H4 (cell line): ENCODE measurements at places on chromosomes 5 and 9. TPM values are rescaled to one million over a fixed set of nuclear protein-coding genes. Genes with fewer than 3 reads are reported as not detected.
A peak's percentile ranks its signal among the peaks of the same experiment; 100 is the strongest.

Gene TAF11L10
- total RNA-seq, result not detected in 2 replicates

Gene PPIC
- 78.4 and 84.2 TPM in 2 replicates for total RNA-seq

Gene ANKRD18A
- total RNA-seq, result 0.47 and 0.62 TPM in 2 replicates

Gene MINAR2
- total RNA-seq, result 0.21 TPM in 1 of 2 replicates, not detected in the other

Gene MLANA
- total RNA-seq, result not detected in 2 replicates

Gene TLE4
- total RNA-seq, result 27.8 and 32.1 TPM in 2 replicates

Gene FOXD4
- 1.2 TPM in 1 of 2 replicates, not detected in the other for total RNA-seq

Gene CORO2A
- 2.1 and 3.0 TPM in 2 replicates for total RNA-seq

Gene CCIN
- 0.17 TPM in 1 of 2 replicates, not detected in the other for total RNA-seq

Gene SOX30
- not detected in 2 replicates for total RNA-seq

Gene HCN1
- total RNA-seq, result not detected in 2 replicates

Gene GKAP1
- total RNA-seq, result 2.7 and 4.9 TPM in 2 replicates

Gene PCDHB16
- 3.3 and 3.7 TPM in 2 replicates for total RNA-seq

Gene BARX1
- total RNA-seq, result not detected in 2 replicates

Gene CACFD1
- total RNA-seq, result 2.5 TPM in 2 replicates

Gene LIFR
- 25.1 and 31.2 TPM in 2 replicates for total RNA-seq

Gene CDH18
- total RNA-seq, result 3.2 and 9.8 TPM in 2 replicates

Gene ANKRA2
- 10.8 and 11.7 TPM in 2 replicates for total RNA-seq

Gene IL5
- total RNA-seq, result not detected in 2 replicates

Gene C6
- total RNA-seq, result not detected in 2 replicates

Gene VCAN
- 13.0 and 14.4 TPM in 2 replicates for total RNA-seq

- DNase-seq, result no peak
Observed at GRCh38 chr5:151107738-151108520, 27.1 kb upstream of the TNIP1 start.

- DNase-seq, result no peak
Observed at GRCh38 chr9:99085949-99086948, 18.7 kb upstream of the TGFBR1 start.

- DNase-seq, result no peak
Observed at GRCh38 chr9:34654323-34655051, 2.5 kb downstream of the IL11RA start.

GRCh38 chr9:96483733-96484390 lies 33.9 kb downstream of the HABP4 start:
- no peak for DNase-seq

GRCh38 chr5:154778534-154778933 lies 23.4 kb downstream of the LARP1 start:
- DNase-seq, result no peak

- no peak for DNase-seq
Observed at GRCh38 chr9:74503666-74504065, 6.5 kb downstream of the RORB start.

DNA sequence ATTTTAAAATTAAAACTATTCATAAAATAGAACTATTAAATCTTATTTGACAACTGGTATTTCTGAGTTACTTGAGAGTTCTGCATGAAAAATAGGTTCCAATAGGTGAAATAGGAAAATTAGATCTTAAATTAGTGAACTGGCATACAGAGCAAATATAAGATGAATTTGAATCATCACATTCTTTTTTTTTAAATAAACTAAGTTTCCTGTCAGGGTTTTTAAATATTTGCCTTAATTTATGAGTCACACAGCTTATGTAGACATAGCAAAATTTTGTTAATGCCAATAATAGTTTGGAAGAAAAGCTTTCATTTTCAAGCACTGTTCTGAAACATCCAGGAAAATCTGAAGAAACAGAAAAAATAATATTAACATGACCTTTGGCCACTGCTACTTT lies 311.7 kb upstream of the HAPLN1 start:
- no peak for DNase-seq

- DNase-seq, result no peak
Observed at GRCh38 chr5:175654339-175654738, 3.5 kb upstream of the HRH2 start.

GRCh38 chr5:59917121-59917520 lies 23.6 kb upstream of the PDE4D start:
- DNase-seq, result no peak

GRCh38 chr9:75866273-75866871 lies 24.1 kb upstream of the PCSK5 start:
- peak; percentile 11 for DNase-seq

DNA sequence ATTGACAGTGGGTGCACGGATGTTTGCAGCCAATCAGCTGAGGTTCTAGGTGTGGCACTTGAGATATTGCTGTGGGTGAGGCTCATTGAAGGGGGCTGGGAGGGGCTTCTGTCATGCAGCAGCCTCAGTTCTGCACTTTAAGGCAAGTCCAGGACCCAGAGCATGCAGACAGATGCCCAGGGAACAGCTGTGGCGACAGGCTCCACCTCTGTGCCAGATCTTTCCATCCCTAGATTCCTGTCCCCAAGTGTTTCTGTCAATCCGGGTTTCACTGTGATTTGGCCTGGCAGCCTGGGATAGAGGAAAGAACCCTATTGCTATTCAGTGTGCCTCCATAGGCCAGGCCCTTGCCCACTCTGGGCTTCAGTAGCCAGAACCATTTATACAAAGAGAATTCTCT lies 20.8 kb upstream of the CERCAM start:
- DNase-seq, result no peak

GRCh38 chr5:154620411-154620810 lies 134.8 kb upstream of the LARP1 start:
- DNase-seq, result no peak

- DNase-seq, result no peak
Observed at GRCh38 chr9:106110483-106110882, 416.1 kb downstream of the TMEM38B start.

DNA sequence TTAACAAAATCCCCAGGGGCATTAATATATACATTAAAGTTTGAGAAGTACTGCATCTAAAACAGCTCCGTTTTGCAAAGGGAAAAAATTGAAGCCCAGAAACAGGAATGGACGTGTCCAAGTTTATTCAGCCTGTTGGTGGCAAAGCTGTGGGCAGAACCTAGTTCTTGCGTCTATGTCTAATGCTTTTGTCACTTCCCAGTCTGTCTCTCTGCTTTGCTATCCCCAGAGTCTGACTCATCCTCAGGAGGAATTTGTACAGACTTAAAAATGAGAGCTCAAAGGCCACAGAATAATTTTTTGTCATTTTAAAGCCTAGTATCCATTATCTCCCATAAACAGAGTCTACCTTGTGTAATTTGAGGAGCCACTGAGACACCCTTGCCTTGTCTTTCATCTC lies 330.9 kb upstream of the GRIA1 start:
- no peak for DNase-seq

GRCh38 chr9:95991326-95991725 lies 115.8 kb downstream of the ERCC6L2 start:
- DNase-seq, result no peak

- DNase-seq, result no peak
Observed at GRCh38 chr9:21399956-21400355, 9.0 kb upstream of the IFNA8 start.

GRCh38 chr9:77427256-77427927 lies 220.7 kb downstream of the GNA14 start:
- no peak for DNase-seq

GRCh38 chr5:146338774-146339714 lies at the start of gene POU4F3:
Gene POU4F3, plus strand, starts transcription at chr5:146338839. Its CDS starts 274 bp downstream, at chr5:146339113.
- no peak for DNase-seq

- no peak for DNase-seq
Observed at GRCh38 chr5:161421067-161421466, 125.5 kb downstream of the GABRB2 start.

GRCh38 chr5:175696139-175696854 lies 38.4 kb downstream of the HRH2 start:
- DNase-seq, result peak; percentile 95

GRCh38 chr5:163463063-163463435 lies 2.6 kb downstream of the HMMR start:
- DNase-seq, result no peak

DNA sequence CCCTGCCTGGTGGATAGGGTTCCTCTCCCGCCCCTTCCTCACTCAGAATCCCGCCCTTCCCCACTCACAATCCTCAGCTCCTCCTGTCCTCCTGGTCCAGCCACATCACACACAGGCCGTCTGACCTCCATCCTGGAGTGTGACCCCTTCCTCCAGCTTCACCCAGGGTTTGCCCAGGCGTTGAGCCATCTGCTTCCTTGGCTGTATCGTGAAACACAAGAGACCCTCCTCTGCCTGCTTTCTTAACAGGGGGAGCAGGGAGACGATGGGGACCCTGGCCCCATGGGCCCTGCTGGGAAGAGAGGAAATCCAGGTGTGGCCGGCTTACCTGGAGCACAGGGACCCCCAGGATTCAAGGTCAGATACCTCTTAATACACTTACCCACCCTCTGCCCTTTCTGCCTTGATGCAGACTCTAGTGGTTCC lies 32.3 kb upstream of the ORM1 start:
- DNase-seq, result no peak

- no peak for DNase-seq
Observed at GRCh38 chr5:56480705-56481427, 247.7 kb upstream of the ANKRD55 start.

GRCh38 chr9:86287013-86287412 lies 4.7 kb upstream of the ISCA1 start:
- peak; percentile 39 for DNase-seq
